ENCODE measurements at places on chromosomes 1 and 21.

DNA sequence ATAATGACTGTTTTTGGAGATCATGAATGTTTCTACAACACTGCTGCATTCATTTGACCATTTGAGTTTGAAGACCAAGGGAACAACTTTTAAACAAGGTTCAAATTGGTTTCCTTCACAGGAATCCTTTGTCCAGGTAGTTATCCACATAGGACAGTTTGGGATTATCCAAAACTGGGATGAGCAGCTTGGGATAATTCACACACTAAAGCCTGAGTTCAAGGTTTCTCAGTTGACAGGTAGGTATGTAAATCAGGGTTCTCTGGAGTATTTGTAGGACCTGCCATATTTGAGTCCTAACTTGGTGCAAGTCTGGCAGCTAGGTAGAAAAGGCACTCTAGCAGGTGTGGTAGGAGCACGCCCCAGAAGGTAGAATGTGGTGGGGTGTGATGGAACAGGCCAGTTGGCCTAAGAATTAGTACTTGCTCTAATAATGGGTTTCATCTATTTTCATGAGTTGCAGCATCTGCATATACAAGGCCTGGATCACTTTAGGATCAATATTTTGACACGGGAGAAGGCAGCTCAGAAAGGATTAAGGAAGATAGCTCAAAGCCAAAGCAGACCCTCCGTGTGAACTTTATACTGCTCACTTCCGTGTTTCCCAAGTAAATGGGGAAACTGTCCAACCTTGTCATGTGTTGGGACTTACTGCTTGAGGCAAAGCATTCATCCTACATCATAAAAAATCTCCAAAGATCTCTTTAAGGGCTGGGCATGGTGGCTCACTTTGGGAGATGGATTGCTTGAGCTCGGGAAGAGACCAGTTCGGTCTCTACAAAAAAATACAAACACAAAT is 14.1 kb upstream of the RAB42 start:
- no peak for DNase-seq

- DNase-seq: no peak
Measured at GRCh38 chr1:164707868-164708331, 148.9 kb downstream of the PBX1 start.

- no peak for DNase-seq
Measured at GRCh38 chr1:32221581-32221979, 573 bp downstream of the TMEM234 start.

- no peak for DNase-seq
Measured at GRCh38 chr1:195193134-195193533, 1415.1 kb downstream of the KCNT2 start.

GRCh38 chr21:21436012-21436534 is 437.9 kb downstream of the NCAM2 start:
- DNase-seq: no peak

DNA sequence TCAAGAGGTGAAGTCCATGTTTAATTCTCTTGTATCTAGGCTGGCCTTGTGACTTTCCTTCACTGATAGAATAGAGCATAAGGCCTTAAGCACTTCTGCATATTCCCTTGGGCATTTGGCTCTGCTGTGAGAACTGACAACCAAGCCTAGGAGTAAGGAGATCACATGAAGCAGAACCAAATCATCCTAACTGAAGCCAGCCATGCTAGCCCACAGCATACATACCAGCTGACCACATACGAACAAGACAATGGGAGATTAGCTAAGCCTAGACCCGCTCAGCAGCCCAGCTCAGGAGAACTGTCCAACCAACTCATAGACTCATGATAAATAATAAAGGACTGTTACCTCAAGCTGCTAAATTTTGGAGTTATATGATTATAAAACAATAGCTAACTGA is 114.6 kb upstream of the NEK7 start:
- no peak for DNase-seq

GRCh38 chr1:156492591-156493080 is 7.9 kb downstream of the MEF2D start:
- DNase-seq: no peak
